ENCODE measurements at places on chromosomes 13 and 19.
A peak's percentile ranks its signal among the peaks of the same experiment; 100 is the strongest.

DNA sequence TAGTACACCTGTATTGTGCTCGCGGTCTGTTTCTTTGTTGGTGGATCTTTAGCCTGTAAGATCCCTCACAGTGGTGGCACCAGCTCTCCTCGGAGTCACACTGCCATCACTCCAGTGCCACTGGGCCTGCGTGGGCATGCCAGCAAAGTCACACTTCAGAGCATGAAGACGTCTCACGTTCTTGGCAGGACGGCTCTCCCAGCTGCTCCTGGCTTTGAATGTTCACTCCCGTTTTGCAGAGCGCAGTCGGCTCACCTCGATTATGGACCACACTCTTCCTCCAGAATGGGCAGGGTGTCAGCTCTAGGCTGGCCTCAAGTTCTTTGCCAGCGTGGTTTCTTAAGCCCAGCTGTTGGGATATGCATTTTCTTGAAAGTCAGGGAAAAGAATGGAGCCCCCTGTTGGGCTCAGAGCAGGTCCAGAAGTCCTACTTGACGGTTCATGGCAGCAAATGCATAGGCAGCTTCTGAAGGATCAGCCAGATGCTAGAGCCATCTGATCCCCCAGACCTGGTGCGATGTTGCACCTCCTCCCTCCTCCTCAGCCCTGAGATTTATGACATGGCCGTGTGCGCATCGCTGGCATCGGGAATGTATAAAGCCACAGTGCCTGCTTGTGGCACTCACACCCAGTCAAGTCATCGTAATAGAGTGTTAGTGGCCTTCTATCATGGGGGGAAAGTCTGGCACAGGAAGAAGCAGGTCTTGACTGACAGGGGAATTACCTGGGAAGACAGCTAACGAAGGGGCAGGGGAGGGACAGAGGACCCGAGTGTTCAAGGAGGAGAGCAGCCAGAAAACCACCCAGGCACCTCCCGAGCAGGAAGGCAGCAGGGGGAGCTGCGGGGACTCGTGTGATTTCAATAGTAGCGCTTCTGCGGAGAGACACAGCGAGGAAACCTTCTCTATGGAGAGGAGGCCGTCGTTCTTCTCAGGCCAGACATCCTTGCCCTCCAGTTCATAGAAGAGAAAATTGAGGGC is 40.2 kb upstream of the NPAS1 start:
- peak; percentile 66 for DNase-seq

DNA sequence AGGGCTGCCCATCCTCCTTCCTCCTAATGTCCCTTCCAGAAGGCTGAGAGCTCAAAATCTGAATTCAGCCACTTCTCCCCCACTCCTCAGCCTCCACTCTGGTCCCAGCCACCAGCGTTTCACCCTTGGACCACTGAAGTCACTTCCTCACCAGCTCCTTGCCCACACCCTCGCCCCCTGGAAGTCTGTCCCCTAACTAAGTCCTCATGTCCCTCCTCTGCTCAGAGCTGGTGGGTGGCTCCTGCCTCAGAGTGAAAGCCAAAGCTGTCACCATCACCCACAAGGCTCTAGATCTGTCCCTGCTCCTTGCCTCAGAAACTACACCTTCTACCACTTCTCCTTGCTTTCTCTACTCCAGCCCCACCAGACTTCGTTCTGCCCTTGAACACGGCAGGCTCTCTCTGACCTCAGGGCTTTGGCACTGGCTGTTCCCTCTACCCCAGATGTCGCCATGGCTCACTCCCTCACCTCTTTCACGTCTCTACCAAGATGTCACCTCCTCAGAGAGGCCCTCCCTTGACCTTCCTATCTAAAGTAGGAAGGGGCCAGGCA is 1.7 kb downstream of the ERCC1 start:
- DNase-seq: no peak

DNA sequence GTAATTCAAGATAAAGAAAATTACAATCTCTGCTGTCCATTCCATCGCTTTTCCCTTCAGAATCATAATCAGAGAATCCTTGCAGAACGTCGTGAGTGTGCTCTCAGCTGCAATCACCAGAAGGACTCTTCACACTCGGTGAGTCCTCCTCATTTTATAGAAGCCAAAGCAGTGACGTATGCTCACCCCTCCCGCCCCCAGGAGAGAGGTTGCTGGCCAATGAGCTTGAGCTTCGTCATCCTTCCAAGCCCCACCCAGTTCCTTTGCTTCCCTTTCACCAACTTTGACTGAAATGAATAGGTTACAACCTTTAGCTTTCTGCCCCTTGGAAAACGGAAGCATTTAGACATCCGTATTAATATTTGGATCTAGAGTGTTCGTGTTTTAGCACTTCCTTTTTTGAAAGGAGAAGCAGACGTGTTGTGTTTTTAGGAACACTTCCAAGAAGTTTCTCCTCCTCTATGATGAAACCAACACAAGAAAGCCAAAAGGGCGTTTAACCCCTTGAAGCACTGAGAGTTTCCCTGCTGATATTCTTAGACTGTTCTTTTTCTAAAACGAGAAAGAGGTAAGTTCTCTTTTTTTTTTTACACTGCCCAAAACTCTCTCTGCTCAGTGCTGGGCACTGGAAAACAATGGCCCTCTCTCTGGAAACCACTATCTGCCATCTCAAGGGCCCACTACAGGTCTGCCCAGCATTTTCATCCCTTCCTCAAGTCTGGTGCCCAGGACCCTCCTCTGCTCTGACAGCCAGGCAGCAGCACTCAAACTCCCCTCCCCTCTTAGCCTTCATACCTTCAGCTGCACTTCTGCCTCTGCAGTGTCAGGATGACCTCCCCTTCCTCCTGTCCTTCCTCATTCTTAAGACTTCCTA is 44.3 kb upstream of the CEACAM21 start:
- peak; percentile 20 for DNase-seq

DNA sequence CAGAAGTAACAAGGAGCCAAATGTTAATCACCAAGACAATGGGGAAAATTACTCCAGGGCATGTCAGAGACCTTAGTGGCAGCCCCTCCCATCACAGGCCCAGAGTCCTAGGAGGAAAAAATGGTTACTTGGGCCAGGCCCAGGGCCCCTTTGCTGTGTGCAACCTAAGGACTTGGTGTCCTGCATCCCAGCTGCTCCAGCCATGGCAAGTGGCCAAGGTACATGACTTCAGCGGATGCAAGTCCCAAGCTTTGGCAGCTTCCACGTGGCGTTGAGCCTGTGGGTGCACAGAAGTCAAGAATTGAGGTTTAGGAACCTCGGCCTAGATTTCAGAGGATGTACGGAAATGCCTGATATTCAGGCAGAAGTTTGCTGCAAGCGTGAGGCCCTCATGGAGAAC is 46.7 kb downstream of the OR10H4 start:
- no peak for DNase-seq

DNA sequence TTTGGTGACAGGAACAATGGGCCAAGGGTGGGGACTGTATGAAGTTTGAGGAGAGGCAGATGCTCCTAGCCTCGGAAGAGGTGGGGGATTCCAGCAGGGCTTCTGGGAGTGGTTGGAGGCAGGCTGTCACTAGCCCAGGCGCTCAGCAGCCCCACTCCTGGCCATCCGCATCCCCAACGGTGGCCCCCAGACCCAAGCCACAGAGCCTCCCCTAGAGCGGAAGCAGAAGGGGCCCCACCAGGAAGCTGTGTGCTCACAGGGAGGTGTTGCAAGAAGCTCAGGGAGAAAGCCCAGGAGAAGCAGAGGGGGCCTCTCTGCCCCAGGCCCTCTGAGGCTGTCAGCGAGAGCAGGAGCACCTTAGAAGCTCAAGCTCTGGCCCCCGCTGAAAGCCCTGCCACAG is 8.3 kb downstream of the PRAM1 start:
- DNase-seq: no peak

Data from left renal pelvis (tissue), 4 donors.